ENCODE measurements at places on chromosomes 13 and 19. TPM values are rescaled to one million over a fixed set of nuclear protein-coding genes. Genes with fewer than 3 reads are reported as not detected.

DNA sequence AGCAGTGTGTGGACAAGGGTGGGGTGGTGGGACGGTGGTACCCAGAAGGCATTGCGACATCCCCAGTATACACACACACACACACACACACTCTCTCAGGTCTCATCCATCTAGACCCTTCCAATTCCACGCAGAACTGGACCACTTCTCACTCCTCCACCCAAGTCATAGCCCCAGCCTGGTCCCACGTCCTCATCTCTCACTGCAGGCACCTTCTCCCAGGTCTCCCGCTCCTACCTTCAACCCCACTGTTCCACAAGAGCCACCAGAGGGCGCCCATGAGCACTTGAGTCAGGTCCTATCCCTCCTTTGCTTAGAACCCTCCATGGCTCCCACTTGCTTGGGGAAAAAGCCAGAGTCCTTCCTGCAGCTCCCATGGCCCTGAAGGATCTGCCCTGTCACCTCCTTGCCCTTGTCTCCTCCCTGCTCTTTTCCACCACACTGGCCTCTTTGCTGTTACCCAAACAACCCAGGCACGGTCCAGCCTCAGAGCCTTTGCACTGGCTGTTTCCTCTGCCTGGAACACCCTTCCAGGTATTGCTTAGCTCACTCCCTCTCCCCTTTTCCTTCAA is 62.6 kb downstream of the IER2 start:
- no peak for DNase-seq

- DNase-seq = no peak
Measured at GRCh38 chr19:57269515-57270250, 10.6 kb upstream of the ZNF460 start.

GRCh38 chr13:46575301-46575771 is 22.4 kb downstream of the LRCH1 start:
- no peak for DNase-seq

Gene NUMBL
- 16.7 TPM for total RNA-seq

DNA sequence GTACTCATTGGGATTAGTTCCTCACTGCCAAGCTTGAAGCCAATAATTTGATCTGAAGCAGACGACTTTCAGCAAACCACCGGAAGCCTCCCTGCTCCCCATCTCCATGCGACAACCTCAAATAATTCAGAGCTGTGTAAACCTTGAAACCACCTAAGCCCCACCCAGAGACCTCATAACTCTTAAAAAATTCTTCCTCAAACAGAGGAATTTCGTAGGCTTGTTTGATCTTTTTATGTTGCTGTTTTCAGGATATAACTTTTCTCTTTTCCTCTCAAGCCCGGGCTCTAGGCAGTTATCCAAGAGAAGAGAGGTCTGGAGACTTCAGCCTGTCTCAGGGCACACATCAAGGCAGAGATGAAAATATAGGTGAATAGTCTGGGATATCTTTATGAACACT is 311.6 kb downstream of the KCNRG start:
- DNase-seq = no peak

DNA sequence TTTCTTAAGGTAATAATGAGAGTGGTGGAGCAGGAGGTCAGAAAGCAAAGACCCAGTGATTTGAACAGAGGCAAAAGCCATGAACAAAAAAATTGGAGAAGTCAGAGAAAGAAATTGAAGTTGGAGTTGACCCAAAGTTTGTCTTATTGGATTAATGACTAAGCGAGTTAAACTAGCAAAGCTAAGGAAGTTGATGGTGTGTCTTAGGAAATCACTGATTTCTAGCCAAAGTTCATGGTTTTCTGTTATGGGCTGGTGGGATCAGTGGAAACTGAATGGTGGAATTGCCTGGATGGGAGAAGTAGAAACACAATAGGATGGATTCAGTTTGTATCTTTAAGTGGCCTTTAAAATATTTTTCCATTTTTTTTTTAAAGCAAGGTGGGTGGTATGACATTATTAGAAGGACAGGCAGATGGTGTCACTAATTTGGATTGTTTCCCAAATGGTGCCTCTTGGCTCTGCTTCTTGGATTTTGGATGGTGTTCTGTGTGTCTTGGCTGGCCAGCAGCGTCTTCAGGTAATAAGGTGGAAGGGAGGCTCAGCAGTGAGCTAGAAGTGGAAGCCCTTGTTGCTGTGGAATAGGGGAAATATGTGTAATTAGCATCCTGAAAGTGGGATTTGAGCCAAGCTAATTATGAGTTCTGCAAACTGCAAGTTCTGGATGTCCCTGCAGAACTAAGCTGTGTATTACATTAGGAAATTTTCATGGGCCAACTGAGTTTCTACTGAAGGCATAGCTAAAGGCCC is 302.9 kb downstream of the LMO7 start:
- no peak for DNase-seq

DNA sequence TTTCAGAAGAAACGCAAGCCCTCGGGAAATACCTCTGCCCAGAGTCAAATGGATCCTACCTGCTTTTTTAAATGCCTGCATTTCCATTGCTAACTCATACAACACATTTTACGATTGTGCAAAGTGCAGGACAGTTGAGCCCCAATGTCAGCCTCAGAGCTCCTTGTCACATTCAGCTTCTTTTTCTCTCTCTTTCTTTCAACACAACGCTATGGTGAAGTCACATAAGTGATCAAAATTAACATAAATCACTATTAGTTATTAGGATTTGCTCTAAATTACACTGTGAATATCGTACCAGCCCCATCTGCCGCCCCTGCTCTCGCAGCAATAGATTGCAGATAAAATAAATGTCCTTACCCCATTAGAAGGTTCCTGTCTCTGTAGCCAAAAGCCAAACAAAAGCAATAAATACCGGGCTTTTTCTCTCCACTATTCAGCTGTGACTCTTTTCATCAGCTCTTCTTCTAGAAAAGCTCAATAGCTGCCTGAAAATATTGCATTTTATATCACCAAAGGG is 8.8 kb downstream of the POU4F1 start:
- no peak for DNase-seq

Gene KCNK6
- total RNA-seq = 0.41 TPM

GRCh38 chr13:34738254-34738992 is 203.6 kb upstream of the NBEA start:
- DNase-seq = no peak

All from frontal cortex (tissue), 4 donors.